ENCODE measurements at places on chromosomes 6 and 20.

GRCh38 chr6:75199889-75200288, 6.0 kb downstream of the COL12A1 start:
- no peak for DNase-seq

GRCh38 chr6:15887491-15888461, 224.9 kb upstream of the DTNBP1 start:
- peak; percentile 47 for DNase-seq

DNA sequence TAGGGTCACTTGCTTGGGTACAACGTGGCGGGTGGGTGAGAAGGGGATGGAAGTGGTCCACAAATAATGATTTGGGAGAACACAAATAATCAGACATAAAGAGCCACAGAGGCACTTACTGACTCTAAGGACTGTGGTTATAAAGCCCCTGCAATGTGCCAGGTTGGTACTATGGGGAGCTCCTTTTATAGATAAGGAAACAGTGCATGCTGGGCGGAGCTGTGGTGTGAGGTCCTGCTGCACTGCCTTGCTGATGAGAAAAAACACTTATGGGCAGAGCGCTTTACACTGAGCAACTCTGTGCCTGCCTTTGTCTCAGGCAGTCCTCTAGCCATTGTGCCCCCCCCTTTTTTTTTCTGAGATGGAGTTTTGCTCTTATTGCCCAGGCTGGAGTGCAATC, 29.1 kb upstream of the SCRT2 start:
- no peak for DNase-seq

DNA sequence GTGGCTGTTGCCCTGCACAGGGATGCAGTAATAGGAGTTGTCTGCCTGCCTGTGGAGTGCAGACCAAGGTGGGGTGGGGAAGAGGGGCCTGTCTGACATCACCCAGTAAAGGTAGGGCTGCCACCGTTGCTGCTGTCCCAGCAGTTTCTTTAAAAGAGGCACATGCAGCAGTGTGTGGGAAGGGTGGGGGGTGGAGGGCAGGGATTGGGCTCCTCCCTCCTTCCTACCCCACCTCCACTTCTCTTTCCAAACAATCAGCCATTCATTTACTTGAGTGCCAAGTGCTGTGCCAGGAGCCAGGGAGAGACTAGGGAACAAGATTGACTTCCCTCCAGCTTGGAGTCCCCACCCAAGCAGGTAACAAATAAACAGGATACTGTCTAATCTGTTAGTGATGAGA, 66.8 kb upstream of the MYL9 start:
- no peak for DNase-seq

- DNase-seq, result no peak
Observed at GRCh38 chr6:154598399-154598798, 87.9 kb upstream of the CNKSR3 start.

GRCh38 chr6:125611573-125612344, 137.7 kb upstream of the HEY2 start:
- DNase-seq, result no peak

GRCh38 chr6:44956396-44956795, 371.7 kb upstream of the RUNX2 start:
- no peak for DNase-seq

- DNase-seq, result no peak
Observed at GRCh38 chr6:144621332-144621731, 336.2 kb downstream of the UTRN start.

GRCh38 chr6:50047026-50047425, 2.7 kb downstream of the DEFB112 start:
- no peak for DNase-seq
